SJCRH30 (cell line): ENCODE measurements at places on chromosomes 7 and 10.

DNA sequence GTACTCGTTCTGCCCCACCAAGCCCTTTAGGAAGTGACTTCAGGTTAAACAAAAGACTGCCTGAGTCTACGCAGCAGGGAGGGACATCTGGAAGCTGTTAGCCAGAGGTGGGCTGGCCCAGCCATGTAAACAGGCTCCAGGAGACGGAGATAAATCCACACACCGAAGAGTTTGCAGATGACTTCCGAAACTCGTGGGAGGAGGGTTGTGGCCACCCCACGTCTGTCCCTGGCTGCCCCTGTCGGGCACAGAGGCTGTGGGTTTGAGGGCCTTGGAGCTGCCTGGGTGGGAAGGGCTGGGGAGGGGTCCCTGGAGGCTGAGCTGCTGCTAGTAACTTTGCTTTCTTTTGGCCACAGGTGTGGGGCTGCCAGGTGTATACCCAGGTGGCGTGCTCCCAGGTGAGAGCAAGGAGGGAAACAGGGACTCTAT lies 15.6 kb downstream of the ELN start:
- DNase-seq: no peak

- peak; percentile 94 for DNase-seq
Observed at GRCh38 chr7:100867040-100867775, at the start of gene TRIP6. Gene TRIP6 (plus strand): TSS chr7:100867387. CDS start chr7:100867498, 111 bp downstream.

GRCh38 chr7:120064565-120064964 lies 208.4 kb upstream of the KCND2 start:
- no peak for DNase-seq

DNA sequence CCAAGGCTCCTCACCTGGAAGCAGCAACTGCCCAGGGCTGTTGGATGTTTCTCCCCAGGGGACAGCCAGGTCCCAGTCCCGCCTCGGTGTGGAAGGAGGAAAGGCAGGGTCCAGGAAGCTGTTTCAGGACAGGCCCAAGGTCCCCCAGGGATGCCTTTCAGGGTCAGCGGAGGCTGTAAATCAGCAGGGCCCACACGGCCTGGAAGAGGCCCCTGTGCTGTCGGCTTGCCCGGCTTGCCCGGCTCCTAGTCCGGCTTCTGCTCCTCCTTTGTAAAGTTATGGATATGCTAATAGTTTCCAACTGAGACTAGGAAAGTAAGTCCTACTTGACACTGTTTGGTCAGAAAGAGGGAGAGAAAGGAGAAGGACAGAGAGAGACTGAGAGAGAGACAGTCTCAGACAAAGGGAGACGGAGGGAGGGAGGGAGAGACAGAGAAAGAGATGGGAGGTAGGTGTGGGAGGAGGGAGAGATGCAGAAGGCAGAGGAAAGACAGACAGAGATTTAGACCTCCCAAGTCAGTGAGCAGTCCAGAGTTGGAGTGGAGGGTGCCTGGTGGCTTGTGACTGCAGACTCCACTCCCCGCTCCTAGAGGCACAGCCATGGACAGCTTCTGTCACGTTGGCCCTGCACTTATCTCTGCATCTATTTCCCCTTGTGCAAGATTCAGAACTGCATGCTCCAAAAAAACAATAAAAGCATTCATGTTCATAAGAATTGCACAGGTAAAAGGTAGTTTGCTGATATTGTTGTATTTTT lies 10.5 kb downstream of the IKZF1 start:
- no peak for DNase-seq

GRCh38 chr7:86295526-86295925 lies 348.2 kb upstream of the GRM3 start:
- peak; percentile 15 for DNase-seq

- no peak for DNase-seq
Observed at GRCh38 chr7:17660116-17660515, 280.2 kb downstream of the SNX13 start.

GRCh38 chr7:21782996-21783395 lies 162.7 kb downstream of the CDCA7L start:
- no peak for DNase-seq

DNA sequence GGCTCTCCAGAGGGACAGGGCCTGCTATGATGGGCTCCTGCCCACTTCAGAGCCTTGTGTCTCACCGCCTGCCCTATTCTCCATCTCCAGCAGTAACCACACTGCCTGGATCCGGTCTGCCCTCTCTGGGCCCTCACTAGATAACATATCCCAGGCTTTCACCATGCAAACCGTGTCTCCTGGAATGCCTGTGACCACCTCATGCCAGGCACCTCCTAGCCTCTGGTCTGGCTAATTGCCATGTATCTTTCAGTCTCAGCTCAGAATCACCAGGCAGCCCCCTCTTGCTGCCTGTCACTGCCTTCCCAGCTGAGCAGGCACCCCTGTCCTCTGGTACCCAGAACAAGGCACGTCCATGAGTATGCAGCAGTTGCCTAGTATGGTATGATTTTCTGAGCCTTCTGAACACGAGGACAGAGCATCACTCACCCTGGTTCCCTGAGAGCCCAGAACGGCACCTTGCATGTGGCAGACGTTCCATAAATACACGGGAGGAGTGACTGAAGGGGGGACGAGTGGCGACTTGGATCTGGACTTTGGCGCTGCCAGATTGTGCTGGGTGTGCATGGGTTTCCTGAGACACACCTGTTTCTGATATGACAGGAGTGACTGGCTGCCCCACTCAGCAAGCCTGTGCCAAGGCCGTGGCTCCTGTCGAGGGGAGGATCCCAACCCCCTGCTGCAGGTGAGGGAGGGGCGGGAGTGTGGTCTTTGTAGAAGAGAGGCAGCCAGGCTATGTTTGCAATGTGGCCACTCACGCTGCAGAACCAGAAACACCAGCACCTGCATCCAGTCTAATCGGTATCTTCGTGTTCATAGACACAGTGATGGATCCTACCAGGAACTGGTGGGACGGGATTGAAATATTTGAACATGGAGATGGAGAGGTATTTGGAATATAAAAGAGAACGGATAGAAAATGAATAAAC lies 95.2 kb downstream of the VOPP1 start:
- no peak for DNase-seq

DNA sequence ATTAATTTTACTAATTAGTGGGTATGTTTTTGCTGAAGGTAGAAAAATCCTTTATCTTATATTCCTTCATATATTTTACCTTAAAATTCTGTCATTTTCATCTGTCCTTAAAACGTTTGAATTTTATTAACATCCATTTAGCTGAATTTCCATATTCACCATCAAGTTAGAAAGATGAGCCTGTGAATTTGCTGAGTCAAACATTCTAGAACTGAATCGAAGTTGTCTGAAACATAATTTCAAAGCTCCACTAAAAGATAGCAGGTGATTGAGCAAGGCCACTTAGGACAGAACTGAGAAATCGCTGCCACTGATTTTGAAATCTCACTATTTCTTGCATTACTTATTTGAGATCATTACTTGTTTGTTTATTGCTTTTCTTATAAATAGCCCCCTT lies 17.5 kb downstream of the HGF start:
- no peak for DNase-seq

GRCh38 chr10:46019569-46020343 lies 10.7 kb downstream of the NCOA4 start:
- DNase-seq: no peak

DNA sequence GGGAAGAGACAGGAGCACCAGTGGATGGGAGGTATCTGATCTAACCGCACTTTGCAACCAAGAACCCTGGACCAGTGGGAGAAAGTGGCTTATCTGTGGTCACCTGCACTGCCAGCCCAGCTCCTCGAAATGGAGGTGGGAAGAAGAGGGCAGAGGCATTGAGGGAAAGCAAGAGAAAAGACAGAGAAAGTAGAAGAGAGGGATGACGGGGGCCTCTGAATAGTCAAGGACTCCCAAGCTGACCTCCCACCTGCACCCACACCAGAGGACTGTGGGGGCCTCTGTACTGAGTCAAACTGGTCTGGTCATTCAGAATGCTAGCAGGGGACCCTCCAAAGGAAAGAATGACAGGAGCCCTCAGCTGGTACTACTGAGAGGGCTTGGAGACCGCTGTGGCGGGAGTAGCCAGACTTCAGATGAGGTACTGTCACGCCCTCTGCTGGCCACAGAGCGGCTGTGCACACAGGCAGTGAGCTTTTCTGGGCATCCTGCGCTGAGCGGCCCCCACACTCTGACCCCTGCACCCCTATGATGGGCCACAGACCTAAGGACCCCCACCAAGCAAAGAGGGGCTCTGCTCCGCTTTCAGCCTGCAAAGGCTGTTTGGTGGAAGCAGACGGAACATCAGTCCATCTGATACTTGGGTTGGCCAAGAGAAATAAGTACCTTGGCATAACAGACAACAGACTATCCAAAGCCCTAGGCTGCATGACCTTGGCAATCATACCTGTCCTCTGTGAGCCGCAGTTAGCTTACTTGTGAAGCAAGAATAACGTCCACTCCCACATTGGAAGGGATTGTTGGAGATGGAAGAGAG lies 112.9 kb downstream of the COL13A1 start:
- DNase-seq: peak; percentile 50

- no peak for DNase-seq
Observed at GRCh38 chr10:130202984-130203621, 66.9 kb downstream of the GLRX3 start.
